Astrocyte of the spinal cord (primary cell): ENCODE measurements at places on chromosomes 11 and 22.

- DNase-seq: no peak
These were observed 7.4 kb downstream of the CSNK1E start for GRCh38 chr22:38309614-38310517.

GRCh38 chr22:45163099-45163450 is 650 bp upstream of the NUP50 start:
- DNase-seq: peak; percentile 46

DNA sequence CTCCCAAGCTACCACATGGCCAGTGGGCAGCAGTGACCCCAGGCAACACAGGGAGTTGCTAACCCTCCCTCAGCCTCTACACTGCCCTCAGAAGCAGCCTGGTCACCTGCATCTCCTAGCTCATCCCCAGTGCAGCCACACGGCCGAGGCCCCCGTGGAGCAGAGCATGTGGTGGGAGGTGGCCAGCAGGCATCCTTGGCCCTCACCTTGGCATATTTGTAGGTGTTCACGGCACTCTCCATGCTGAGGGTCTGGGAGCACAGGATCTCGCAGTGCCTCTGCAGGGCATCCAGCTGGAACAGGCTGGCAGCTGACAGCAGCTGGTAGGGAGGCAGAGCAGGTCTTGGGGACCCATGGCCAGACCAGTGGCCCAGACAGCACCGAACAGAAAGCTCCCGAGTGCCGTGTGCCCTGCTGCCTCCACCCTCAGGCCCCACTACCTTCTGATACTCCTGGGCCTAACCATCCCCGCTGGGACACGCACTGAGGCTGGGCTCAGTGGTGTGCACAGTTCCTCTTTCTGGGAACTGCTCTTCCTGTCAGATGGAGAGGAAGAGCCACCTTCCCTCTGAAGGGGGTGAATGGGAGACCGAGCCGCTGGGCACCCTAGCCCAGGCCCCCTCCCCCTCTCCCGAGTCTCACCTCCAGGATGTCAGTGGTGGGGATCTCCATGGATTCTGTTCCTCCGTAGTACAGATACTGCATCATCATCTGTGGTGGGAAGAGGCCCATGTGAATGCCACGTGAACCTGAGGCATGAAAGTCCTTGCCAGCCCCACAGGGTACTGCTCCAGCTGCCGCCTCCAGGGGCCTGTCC is 48.8 kb downstream of the NAT10 start:
- DNase-seq: no peak

- no peak for DNase-seq
These were observed 221.0 kb downstream of the HIPK3 start for GRCh38 chr11:33478111-33478573.

DNA sequence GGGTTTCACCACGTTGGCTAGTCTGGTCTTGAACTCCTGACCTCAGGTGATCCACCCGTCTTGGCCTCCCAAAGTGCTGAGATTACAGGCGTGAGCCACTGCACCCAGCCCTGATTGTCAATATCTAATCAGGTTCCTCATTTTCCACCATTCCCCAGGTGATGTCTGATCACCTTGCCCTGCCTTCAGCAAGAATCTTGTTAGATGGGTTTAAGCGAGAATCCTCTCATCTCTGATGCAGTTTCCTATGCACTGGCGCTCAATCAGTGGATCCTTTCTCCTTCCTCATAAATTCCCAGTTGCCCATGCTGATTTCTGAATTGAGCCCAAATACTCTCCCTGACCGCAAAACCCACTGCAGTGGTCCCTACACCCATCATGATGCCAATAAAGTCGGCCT is 664 bp upstream of the ZC3H7B start:
- DNase-seq: no peak

DNA sequence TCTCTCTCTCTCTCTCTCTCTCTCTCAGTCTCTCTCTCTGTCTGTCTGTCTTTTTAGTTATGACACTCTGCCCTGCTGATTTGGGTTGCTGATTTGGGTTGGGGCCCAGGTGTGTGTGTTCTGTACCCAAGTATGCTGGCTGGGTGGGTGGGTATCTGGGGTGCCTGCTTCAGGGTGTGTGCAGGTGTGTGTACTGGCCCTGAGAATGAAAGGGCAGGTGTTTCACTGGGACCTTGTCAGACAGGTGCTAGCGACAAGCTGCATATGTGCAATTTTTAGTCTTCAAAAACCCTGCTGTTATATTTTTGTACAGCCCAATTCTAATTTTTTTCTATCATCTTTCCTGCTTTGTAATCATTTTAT is 943 bp downstream of the CSF2RB start:
- no peak for DNase-seq

GRCh38 chr22:17103351-17103750 is 17.8 kb downstream of the TMEM121B start:
- no peak for DNase-seq

GRCh38 chr11:130634961-130635473 is 186.6 kb downstream of the ADAMTS15 start:
- DNase-seq: peak; percentile 90

- DNase-seq: no peak
These were observed 28.7 kb downstream of the PDGFB start for GRCh38 chr22:39216143-39216490.

GRCh38 chr11:74086242-74086884 is 77.5 kb upstream of the UCP3 start:
- no peak for DNase-seq

GRCh38 chr11:104583857-104584256 is 314.4 kb downstream of the CASP12 start:
- DNase-seq: no peak

DNA sequence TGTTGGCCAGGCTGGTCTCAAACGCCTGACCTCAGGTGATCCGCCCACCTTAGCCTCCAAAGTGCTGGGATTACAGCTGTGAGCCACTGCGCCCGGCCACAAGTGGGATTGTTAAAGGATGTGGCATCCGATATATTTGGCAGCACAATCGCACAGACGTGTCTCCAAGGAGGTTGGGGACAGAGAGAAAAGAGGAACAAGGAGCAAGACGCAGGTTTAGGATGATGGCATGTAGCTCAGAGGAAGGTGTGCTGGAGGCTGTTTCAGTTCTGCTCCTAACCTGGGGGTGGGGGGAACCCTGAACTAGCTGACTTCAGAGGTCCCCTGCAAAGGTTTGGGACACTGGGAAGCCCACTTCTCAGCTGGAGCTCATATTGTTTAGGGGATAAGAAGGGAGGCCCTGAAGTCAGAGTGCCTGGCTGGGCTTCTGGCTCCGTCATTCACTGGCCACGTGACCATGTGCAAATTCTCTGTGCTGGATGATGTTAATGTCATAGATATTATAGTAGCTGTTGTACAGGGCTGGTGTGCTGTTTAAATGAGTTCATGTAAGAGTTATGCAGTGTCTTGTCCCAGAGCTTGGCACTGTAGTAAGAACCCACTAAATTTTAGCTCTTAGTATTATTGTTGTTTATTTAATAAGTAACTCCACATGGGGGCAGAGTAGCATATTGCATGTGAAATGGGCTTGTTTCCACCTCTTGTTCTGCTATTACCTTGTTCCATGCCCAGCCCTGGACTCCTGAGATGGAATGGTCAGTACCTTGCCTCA is 129.7 kb downstream of the ST3GAL4 start:
- peak; percentile 18 for DNase-seq

DNA sequence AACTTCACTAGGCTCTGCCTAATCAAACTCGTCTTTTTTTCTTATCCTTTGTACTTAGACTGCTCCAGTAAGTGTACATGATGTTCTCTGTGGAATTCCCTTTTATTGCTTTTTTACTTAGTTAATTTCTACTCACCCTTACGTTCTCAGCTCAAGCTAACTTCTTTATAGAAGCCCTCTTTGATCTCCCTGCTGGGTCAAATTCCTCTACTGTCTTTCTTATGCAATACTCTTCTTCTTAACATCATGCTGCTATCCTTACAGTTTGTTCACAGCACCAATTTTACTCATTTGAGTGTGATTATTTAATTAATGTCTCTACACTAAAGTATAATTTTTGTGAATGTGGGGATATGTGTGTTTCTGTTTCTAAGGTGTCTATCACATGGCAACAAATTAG is 498.3 kb downstream of the CNTN5 start:
- peak; percentile 28 for DNase-seq

- no peak for DNase-seq
These were observed 33.2 kb downstream of the ZNF195 start for GRCh38 chr11:3345736-3346135.

GRCh38 chr22:49747130-49747529 is 80.5 kb downstream of the BRD1 start:
- DNase-seq: no peak

DNA sequence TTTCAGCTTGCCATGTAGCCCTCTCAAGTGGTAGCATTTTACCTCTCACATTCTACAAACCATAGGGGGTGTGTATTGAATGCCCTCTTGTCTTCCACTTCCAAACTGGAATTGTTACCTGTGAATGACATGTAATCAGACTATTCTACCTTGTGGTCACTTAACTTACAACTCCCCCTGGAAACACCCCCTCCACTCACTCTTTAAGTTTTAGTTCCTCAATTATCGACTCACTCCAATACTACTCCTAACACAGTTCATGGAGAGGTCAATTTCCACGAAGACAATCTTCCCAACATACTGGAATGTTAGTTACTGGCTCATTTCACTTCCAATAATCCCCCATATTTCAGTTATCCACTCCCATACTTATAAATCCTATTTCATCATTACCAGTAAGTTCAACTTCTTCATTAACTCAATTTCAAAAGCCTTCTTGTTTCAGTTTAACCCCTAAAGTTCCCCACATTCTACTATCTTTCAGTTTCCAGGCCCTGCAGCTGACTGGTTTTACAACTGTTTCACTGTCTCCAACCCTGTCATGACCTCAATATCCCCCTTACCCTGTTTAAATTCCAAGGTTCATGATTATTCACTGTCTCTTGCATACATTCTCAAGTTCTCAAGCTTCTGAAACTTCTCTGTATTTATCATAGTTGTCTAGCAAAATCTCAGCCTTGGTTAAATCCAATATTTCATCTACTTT is 92.5 kb downstream of the C11orf87 start:
- DNase-seq: no peak

GRCh38 chr11:28702871-28703270 is 594.7 kb downstream of the METTL15 start:
- no peak for DNase-seq

DNA sequence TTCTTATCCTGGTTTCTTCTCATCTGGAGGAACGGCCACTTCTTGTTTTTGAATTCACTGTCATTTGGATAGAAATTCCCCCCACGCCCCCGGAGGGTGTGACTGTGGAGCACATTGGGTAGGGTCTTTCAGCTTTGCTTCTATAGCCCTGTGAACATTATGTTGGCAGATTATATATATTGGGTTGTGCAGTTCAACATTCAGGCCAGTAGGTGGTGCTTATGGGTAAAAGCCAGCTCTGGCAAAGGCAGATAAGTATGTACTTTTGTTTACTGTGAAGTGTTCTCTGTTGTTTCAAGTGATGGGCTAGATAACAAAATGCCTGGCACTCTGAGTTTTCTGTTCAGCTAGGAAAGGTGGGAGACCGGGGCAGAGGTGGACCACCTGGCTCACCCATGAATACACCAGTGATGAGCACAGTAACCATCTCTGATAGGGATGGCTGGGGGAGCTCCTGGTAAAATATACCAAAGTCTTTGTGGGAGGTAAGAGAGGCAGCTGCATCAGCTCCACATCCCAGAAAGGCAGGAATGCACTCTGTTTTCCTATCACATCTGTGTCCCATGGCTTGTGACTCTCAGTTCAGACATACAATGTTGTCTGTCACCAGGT is 1348.2 kb upstream of the RAG2 start:
- peak; percentile 50 for DNase-seq

DNA sequence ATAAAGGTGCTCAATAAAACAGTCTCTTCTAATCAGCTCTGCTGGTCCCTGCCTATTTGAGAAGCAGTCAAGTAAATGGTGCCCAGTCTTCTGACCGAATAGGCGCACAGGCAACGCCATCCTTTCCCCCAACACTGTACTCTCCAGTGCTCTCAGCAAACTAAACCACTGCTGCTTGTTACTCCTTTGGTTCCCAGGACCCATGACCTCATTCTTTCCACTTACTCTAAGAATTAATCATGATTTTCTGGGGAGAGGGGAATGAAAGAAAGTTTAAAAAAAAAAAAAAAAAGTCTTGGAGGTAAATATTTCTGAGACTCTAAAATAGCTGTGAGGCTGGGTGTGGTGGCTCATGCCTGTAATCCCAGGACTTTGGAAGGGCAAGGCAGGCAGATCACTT is 63.7 kb downstream of the SGSM3 start:
- DNase-seq: no peak

DNA sequence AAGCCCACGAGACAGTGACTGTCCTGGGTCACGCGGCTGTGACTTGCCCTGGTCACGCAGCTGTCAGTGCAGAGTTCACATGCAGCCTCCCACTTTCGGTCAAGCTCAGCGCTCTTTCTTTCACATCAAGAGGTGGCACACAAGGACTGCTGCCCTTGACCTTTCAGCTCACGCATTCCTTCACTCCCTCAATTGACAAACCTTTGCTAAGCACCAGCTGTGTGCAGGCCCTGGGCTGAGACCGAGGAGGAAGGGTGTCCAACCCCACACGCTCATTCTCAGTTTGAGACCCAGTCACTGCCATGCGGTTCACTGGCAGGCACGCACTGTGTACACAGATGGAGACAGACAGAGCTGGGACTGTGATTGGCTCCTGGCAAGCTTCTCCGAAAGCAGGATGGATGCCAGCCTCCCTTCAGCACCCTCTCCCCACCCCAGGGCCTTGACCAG is 70.3 kb downstream of the SCUBE1 start:
- DNase-seq: no peak

- no peak for DNase-seq
These were observed 110.5 kb downstream of the MICAL3 start for GRCh38 chr22:17913801-17914347.

- peak; percentile 60 for DNase-seq
These were observed 36.9 kb upstream of the POLA2 start for GRCh38 chr11:65224930-65225278.
